ENCODE measurements at places on chromosomes 7 and 10. TPM values are rescaled to one million over a fixed set of nuclear protein-coding genes. Genes with fewer than 3 reads are reported as not detected.

Gene CADPS2
- total RNA-seq: 27.7 TPM

Gene TAC1
- total RNA-seq: 6.6 TPM

Gene UFSP1
- total RNA-seq: 10.4 TPM

Gene OR13A1
- not detected for total RNA-seq

Gene ATRNL1
- total RNA-seq: 6.3 TPM

Gene NXPH1
- total RNA-seq: not detected

Gene NAT16
- total RNA-seq: not detected

Gene FAM25G
- total RNA-seq: not detected

Gene ITIH5
- total RNA-seq: 31.3 TPM

Gene EMX2
- not detected for total RNA-seq

Gene PTPRE
- 20.7 TPM for total RNA-seq

Gene PLEKHA1
- 50.9 TPM for total RNA-seq

Gene PRLHR
- total RNA-seq: not detected

Gene WDR86
- total RNA-seq: 203 TPM

Gene HOXA5
- total RNA-seq: 4.4 TPM

Gene H2BK1
- total RNA-seq: not detected

Gene LRRD1
- total RNA-seq: 0.29 TPM

Gene SMKR1
- 0.56 TPM for total RNA-seq

Gene ERVW-1
- not detected for total RNA-seq
